Stimulated activated CD4-positive, alpha-beta T cell treated with anti-CD3 and anti-CD28 coated beads, Interleukin-4, amount 100 ng/mL, for 48 hours (primary cell): ENCODE measurements at places on chromosomes 12 and 14.

DNA sequence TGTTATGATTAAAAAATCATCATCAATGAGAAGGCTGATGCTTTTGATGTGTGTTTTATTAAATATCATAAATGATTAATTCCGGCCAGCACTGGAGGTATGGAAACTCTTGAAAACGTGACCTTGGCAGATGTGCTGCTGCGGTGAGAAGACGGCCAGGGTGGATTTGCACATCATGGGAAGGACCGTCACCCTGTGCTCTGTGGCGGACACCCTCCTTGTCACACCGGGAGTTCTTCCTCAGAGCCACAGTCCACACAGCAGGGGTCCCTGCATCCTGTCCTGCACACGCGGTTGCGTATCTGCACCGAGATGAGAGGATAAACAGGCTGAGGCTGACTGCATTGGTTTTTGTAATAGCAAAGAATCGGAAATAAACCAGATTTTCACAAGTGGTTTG, 33.5 kb downstream of the FZD10 start:
- DNase-seq, result no peak

DNA sequence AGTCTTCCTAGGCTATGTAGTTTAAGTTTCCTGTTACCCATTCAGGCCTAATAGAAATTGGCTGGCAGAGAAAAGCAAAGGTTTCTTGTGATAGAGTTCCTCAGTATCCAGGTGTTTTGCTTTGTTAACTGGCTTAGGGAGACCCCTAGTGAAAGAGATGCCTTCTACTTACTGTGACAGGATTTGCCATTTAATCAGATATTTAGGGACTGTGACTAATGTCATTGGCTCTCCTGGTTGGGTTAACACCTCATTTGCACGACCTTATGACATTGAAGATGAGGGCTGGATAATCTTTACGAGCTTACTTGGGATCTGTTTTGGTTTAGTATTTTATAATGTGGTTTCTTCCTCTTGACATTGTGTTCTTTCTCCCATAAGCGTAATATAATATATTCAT, 5.8 kb downstream of the MON2 start:
- DNase-seq, result no peak

DNA sequence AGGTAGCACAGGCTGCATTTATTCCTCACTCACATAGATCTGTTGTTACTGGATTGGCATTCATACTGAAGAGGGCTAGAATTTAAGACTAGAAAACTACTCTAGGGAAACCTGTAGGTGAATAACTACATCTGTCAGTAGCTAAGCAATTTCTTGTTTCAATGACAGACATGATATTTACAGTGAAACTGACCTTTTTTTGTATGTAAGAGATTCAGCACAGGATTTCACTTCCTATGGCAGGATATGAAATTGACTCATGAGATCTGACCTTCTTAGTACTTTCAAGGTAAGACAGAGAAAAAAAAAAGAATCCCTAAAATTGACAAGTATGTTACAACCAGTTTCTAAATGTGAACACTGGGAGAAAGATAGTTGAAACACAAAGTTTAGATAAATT, 189.8 kb upstream of the SLC16A7 start:
- DNase-seq, result no peak

GRCh38 chr12:52759695-52760094, 17.4 kb downstream of the KRT76 start:
- DNase-seq, result no peak

DNA sequence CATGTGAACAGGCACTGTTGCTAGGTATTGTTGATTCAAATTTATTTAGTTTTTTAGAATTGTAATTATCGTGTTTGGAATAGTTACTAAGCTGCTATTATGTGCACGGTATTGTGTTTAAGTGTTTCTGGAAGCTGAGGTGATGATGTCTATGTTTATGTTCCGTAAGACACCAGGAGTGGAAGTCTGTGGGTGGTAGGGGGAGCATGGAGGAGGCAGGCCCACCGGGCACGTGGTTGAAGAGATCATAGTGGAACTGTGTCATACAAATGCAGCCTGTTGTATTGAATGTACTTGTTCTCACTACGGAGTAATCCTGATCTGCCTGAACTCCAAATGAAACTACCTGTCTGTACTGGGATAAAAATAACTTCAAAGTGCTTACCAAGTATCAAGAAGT, 36.1 kb upstream of the STXBP6 start:
- no peak for DNase-seq

DNA sequence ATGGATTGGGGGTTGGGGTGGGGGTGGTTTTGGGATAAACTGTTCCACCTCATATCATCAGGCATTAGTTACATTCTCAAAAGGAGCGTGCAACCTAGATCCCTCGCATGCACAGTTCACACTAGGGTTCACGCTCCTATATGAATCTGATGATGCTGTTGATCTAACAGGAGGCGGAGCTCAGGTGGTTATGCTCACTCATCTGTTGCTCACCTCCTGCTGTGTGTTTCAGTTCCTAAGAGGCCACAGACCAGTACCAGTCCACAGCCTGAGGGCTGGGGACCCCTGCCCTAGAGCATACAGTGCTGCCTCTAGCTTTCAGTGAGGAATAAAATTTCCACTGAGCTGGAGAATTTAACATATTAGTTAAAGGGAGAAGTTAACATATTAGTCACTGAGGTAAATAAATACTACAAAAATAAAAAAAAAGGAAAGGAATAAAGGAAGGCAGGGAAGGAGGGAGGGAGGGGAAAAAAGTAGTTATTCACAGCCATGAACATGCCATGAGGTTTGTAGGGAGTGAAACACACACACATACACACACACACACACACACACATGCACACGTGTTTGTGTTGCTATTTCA, 612.7 kb upstream of the TBX3 start:
- DNase-seq, result no peak

GRCh38 chr14:90791486-90791885, 24.7 kb downstream of the TTC7B start:
- no peak for DNase-seq

- no peak for DNase-seq
These were observed 22.3 kb downstream of the AKAP3 start for GRCh38 chr12:4626543-4626942.

DNA sequence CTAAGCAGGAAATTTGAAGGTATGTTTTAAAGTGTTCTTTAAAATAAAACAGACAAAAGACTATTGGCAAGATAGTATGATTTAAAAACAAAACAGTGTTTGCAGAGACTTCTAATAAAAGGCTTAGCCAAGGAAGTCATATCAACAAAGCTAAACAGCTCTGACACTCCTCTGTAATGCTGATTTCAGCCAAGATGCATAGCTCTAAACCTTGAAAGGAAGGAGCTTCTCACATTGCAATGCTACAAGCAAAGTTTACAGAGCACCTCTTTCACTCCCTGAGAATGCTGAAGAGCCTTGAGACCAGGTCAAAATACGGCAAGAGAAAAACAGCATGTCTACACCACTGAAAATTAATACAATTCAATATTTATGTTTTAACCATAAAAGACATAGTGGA, 51.8 kb downstream of the PARP11 start:
- no peak for DNase-seq

DNA sequence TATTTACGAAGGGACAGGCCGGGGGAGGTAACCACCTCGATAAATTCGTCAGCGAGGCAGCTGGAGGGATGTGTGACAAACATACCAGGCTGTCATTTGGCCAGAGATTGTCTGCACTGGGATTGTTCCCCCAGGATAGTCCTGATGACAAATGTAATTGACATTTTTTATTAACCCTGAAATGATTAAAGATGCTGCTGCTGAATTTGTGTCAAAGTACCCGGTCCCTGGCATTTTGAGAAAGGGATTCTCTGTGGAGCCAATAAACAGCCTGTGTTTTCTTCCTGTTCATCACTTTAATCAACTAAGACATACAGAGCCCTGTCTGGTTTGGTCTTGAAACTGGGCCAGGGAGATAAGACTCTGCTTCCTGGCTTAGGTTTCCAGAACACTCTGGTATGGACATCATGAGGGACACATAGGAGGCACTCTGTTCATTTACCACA, 117.6 kb downstream of the SLC25A47 start:
- DNase-seq, result no peak

DNA sequence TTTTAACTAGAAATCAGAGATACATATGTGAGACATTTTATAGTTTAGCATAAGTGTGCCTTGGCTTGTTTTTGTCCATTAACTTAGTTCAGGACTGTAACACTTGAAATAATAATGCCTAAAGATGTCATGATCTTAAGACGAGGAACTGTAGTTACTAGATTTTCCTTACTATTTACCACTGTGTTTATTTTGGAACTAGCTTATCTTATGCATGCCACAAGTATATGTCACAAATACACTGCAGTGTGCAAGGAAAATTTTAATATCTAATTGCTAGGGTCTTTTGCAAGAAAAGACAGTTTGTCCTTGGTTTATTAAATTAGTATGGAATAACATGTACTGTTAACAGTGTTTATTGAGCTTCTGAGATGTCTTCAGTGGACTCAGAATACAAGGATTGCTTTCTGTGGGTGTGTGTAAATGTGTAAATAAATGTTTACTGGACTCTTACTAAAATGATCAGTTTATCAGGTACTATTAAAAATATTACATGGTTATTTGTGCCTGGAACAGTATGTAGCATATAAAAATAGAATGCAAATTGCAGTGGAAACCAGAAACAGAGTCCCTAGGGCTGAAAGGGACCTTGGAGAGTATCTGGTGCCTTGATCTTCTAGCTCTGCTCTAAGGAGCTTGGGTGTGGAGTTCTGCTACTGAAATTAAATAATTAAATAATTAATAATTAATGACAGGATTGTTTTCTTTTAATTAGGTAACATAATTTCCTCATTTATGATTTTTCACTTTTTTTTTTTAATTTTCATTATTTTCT, 58.1 kb downstream of the FGD4 start:
- DNase-seq, result no peak

DNA sequence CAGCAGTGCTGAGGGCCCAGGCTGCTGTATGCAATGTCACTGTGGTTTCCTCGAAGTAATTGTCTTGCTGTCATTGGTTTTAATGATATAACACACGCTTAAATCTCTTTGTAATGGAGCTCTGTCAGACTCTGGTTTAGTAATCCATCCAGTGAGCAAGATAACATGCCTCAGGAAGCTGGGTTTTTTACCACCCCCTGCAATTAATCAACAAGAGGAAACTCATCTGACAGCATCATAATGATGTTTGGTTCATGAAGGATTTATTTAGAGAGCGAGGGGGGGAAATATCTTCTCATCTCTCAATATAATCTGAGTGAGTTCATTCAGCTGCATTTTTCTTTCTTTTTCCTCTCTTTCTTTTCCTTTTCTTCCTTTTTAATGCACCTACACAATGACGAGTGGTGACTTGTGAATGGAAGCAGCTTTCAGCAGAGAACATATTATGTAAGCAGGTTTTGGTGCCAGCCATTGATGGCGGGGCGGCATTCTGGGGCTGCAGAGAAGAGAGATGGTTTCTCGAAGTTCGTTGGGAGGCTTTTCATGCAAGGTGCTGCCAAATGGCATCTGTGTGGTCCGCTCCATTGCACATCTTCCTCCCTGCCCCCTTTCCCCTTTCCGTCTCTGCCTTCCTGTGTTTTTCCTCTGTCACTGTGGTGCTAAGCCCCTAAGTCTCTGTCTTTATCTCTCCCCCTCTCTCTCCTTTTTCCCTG, 6.7 kb downstream of the RPH3A start:
- no peak for DNase-seq

- DNase-seq, result no peak
These were observed 347.2 kb upstream of the DCN start for GRCh38 chr12:91529829-91530228.

GRCh38 chr12:110566993-110567392, 16.1 kb downstream of the PPTC7 start:
- DNase-seq, result no peak

DNA sequence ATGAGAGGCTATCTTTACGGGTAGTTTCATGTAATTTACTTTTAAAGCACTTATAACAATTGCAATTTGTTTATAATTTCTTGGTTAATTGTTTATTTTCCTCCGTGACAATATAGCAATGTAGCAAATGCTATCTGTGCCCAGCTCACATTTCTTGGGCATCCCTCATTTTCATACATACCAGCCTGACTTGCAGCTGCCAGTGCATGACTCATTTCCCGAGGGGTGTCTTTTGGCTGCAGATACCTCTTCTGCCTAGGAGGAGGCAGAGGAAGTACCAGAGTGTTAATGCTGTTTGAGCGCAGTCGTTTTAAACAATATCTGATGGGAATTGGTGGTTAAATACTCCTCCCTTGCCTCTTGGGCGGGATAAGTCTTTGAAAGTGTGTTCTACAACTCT, 104.2 kb upstream of the ABCD2 start:
- DNase-seq, result no peak

- no peak for DNase-seq
These were observed 191.7 kb downstream of the BCL11B start for GRCh38 chr14:99080306-99080705.

- DNase-seq, result no peak
These were observed 33.6 kb downstream of the LTBP2 start for GRCh38 chr14:74578479-74578878.

- DNase-seq, result no peak
These were observed 357.4 kb downstream of the TMEM117 start for GRCh38 chr12:44193281-44193680.

DNA sequence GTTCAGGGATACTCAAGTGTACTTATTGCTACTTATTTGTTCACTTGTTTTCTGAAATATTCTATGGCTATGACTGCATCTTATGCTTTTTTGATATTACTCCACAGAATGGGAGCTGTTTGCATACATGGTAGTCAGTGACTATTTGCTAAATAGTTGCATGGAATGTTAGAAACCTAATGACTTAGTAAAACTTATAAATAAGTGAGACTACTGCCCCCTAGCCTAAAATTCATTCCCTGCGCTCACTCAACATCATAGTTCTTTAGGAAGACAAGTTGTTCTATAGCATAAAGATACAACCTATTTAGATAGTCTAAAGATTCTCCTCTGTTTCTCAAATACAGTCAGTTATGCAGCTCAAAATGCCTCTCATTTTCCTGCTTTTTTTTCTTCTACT, 305.5 kb downstream of the CEP128 start:
- no peak for DNase-seq

GRCh38 chr14:94439453-94440057, 13.0 kb downstream of the SERPINA11 start:
- no peak for DNase-seq
